ENCODE measurements at places on chromosomes 7 and 10.

DNA sequence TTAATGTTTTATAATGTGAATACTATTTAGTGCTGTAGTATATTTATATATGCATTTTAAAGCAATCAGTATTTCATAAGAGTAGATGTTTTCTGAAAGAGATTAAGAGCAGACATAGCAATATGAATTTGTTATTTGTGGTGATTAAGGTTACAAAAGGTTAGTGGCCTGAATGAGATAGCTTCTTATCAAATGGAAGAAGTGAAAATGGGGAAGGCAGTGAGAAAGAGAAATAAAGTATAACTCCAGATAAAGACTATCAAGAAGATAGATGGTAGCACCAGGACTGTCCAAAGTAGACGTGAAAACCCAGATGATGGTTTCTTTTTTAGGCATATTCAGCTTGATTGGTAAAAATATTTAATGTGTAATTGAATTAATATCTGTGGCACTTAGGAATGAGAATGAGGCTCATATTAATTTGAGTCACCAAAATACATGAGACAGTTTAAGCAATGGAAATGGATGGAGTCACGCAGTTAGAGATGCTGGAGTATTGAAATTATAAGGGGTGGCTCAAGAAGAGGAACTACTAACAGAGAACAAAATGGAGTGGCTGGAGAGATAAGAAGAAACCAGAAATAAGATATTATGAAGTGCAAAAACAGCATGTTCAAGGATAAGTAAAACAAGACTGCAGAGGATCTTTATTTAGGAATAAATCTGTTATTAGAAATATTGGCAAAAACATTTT, 288.0 kb upstream of the SEMA3C start:
- DNase-seq, result no peak

GRCh38 chr7:137446025-137446424, 102.5 kb upstream of the PTN start:
- no peak for DNase-seq

GRCh38 chr7:66950763-66951162, 29.7 kb downstream of the TMEM248 start:
- DNase-seq, result no peak

DNA sequence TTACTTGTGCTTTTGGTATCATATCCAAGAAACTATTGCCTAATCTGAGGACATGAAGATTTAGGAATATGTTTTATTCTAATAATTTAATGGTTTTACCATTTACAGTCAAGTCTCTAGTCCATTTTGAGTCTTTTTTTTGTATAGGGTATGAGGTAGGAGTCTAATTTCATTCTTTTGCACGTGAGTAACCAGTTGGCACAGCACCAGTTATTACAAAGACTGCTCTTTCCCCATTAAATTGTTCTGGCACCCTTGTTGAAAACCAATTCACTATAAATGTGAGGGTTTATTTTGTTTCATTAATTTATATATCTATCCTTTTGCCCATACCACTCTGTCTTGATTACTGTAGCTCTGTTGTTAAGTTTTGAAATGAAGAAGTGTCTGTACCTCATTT, 381.6 kb downstream of the SUGCT start:
- DNase-seq, result no peak

GRCh38 chr7:157467496-157468212, 130.8 kb downstream of the DNAJB6 start:
- no peak for DNase-seq

- no peak for DNase-seq
These were observed 408.0 kb downstream of the RPS24 start for GRCh38 chr10:78441694-78442093.

DNA sequence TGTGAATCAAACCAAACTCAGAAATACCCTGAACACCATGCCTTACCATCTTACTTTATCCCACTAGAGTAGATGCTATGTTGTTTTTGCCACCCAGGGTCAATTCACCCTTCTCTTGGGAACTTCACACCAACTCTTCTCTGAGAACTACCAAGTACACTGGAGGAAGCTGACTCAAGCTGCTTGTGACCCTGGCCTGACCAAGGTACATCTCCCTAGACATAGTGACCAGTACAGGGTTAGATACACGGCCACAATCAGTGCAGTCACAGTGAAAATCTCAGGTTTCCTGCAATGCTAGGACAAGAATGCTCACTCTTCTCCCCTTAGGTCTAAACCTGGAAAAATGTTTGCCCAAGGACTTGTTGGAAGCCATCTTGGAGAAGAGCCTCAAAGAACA, 31.8 kb downstream of the EZH2 start:
- no peak for DNase-seq

DNA sequence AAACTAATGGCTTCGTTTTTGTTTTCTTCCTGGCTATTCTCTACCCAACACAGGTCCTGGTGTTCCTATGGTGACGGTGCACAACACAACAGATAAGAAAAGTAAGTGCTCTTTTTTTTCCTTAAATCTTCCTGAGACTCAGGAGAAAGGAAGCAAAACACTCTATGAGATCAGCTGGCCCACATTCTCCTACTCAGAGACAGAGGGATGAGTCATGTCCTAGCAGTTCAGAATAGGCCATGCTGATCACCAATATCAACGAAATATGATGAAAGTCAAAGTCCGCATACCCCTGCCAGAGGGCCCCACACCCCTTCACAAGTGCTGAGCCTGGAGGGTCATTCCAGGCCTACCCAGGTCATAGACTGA, 149.2 kb downstream of the PAXIP1 start:
- no peak for DNase-seq

DNA sequence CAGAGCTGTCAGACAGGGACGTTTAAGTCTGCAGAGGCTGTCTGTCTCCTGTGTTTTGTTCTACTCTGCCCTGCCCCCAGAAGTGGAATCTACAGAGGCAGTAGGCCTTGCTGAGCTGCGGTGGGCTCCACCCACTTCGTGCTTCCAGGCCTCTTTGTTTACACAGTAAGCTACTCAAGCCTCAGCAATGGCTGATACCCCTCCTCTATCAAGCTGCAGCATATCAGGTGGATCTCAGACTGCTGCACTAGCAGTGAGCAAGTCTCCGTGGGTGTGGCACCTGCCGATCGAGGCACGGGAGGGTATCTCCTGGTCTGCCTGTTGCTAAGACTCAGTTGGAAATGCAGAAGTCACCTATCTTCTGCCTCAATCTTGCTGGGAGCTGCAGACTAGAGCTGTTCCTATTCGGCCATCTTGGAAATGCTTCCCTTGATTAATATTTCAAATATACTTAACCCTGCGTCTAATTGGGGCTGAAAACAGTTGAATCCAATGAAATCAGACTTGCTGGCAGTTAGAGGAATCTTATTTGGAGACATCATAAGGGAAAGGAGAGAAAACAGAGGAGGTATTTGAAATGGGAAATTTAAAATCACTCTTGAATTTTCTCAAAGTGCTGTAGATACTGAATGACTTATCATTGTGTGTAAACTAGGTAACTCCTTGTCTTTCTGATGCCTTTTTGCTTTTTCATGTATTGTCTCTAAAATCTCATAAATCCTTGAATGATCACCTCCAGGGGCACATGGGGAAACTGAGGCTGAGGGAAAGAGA, 13.8 kb upstream of the CYP3A5 start:
- no peak for DNase-seq

DNA sequence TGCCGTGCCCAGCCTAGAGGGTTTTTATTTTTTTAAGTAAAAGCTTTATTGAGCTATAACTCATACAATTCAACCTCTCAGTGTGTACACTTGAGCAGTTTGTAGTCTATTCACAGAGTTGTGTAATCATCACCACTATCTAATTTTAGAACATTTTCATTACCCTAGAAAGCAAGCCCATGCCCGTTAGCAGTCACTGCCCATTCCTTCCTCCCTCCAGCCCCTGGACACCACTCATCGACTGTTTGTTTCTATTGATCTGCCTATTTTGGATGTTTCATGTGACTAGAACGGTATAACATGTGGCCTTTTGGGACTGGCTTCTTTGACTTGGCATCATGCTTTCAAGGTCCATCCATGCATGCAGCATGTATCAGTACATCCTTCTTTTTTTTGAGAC, 25.7 kb upstream of the SEC61A2 start:
- DNase-seq, result no peak

DNA sequence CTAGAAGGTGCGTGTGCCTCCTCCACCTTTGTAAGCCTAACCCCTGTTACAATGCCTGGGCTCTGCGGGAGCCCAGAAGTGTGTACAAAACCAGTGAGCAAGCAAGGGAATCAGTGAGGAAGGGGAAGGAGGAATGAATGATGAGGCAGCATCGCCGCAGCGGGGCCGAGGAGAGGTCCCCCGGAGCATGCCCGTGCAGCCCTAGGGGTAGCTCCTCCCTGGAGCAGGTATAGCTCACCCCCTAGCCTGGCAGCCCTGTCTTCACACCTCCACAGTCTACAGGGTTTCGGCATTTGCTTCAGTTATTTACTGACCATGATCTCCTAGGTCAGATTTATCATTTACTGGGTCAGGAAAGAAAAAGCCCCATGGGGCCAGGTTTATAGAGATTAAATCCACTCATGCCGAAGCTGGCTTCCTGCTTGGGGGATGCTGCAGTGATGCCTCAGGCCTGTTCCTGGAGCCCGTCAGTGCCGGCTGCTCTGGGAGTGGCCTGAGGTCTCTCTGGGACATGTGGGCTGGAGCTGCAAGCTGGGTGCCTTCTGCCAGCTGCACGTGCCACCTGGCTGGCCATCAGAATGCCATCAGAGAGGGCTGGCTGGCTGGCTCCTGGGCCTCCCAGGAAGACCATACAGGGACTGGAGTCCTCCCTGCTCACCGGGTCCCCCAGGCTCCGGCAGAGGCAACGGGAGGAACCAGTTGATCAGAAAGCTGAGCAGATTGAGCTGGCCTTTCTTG, 138.9 kb downstream of the GRK5 start:
- DNase-seq, result no peak

- no peak for DNase-seq
These were observed 7.3 kb downstream of the SEMA3A start for GRCh38 chr7:84187087-84187805.

DNA sequence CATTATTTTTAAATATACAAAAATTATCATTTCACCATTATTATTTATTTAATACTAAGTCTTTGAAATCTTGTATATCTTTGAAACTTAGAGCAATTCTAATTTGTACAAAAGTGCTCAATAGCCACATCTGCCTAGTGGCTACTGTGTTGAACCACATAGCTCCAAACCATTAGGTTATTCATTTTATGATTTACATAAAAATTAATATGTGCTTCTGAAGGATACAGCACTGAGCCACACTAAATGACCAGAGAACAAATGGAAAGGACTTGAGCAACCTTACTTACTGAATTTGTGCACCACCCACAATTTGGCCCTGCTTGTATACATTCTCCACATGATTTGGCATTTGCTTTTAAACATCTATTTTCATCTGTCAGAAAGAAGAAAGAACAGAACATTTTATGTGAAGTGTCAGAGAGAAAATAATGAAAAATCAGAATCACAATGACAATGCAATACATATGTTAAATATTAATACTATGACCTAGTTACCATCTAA, 25.8 kb downstream of the ITGB1 start:
- no peak for DNase-seq

GRCh38 chr10:110475722-110476515, 21.8 kb upstream of the DUSP5 start:
- no peak for DNase-seq

GRCh38 chr10:98076086-98076485, 45.7 kb upstream of the CRTAC1 start:
- no peak for DNase-seq

GRCh38 chr10:6053303-6053702, 8.9 kb downstream of the IL2RA start:
- DNase-seq, result no peak

GRCh38 chr10:46530249-46531186, 25.9 kb downstream of the GPRIN2 start:
- DNase-seq, result no peak

DNA sequence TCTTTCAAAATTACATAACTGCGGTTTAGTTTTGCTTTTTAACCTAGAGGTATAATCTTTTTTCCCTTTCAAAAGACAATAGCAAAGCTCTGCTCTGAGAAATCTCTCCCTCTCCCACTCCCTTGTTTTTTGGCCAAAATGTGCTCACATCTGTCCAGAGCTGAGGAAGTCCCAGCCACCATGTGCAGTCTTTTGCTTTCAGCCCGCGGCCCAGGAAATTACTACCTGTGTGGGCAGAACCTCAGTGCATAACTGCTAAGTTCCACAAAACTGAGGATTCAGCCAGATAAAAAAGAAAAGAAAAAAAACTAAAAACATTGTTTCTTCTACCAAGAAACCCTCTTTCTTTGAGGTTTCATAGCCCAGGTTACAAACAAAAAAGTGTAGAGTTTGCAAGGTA, 115.0 kb upstream of the HGF start:
- no peak for DNase-seq

GRCh38 chr7:73515178-73515577, 6.9 kb downstream of the BAZ1B start:
- DNase-seq, result no peak

- DNase-seq, result no peak
These were observed 917.9 kb downstream of the GRID1 start for GRCh38 chr10:85448716-85449115.

- DNase-seq, result no peak
These were observed 43.4 kb upstream of the TARP start for GRCh38 chr7:38316733-38317360.

DNA sequence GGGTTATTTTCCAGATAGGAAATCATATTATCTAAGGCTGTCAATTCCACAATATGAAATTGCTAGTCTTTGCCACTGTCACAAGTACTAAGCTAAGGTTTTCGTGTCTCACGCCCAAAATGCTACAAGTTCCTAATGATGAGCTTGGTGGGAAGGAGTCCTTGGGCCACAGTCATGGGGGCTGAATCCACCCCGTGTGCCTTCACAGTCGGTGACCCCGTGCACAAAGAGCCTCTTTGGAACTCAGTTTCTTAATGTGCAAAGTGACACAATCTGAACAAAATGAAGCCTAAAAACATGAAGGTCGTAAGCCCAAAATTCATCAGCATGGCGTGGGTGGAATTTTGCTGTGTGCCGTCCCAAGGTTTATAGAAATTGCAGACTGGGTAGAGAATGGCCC, 337.0 kb upstream of the GALNT17 start:
- DNase-seq, result no peak

GRCh38 chr10:33335801-33336581, 1.5 kb upstream of the NRP1 start:
- DNase-seq, result no peak

DNA sequence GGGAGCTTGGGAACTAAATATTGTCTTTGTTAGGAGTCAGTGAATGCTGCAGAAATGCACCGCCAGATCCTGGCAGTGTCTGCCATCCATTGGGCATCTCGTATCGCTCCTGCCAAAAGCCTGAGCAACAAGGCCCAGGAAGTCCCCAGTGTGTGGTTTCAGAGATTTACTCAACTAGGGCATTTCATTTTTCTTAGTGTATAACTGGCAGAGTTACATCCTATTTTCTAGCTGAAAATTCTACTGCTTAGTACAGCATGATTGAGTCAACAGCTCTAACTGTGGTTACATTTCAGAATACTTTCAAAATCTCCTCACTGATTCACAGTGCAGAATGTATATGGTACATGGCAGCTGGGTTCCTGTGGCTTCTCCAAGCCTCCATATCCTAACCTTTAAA, 95.8 kb upstream of the CREB5 start:
- no peak for DNase-seq

- no peak for DNase-seq
These were observed 25.8 kb downstream of the FBXL13 start for GRCh38 chr7:103048833-103049232.
